ENCODE measurements at places on chromosomes 6 and 20. TPM values are rescaled to one million over a fixed set of nuclear protein-coding genes. Genes with fewer than 3 reads are reported as not detected.

The GPR6 gene
- polyA plus RNA-seq, result not detected

The DEF6 gene
- polyA plus RNA-seq, result 25.2 TPM

The AHCY gene
- 147 TPM for polyA plus RNA-seq

The NMBR gene
- polyA plus RNA-seq, result not detected

The ROS1 gene
- not detected for polyA plus RNA-seq

The SLC22A2 gene
- 0.18 TPM for polyA plus RNA-seq

The PBOV1 gene
- not detected for polyA plus RNA-seq

The BPIFB4 gene
- polyA plus RNA-seq, result not detected

The OR2B6 gene
- not detected for polyA plus RNA-seq

The OR2H2 gene
- not detected for polyA plus RNA-seq
